Immature natural killer cell (primary cell): ENCODE measurements at places on chromosomes 1 and 21. TPM values are rescaled to one million over a fixed set of nuclear protein-coding genes. Genes with fewer than 3 reads are reported as not detected.

DNA sequence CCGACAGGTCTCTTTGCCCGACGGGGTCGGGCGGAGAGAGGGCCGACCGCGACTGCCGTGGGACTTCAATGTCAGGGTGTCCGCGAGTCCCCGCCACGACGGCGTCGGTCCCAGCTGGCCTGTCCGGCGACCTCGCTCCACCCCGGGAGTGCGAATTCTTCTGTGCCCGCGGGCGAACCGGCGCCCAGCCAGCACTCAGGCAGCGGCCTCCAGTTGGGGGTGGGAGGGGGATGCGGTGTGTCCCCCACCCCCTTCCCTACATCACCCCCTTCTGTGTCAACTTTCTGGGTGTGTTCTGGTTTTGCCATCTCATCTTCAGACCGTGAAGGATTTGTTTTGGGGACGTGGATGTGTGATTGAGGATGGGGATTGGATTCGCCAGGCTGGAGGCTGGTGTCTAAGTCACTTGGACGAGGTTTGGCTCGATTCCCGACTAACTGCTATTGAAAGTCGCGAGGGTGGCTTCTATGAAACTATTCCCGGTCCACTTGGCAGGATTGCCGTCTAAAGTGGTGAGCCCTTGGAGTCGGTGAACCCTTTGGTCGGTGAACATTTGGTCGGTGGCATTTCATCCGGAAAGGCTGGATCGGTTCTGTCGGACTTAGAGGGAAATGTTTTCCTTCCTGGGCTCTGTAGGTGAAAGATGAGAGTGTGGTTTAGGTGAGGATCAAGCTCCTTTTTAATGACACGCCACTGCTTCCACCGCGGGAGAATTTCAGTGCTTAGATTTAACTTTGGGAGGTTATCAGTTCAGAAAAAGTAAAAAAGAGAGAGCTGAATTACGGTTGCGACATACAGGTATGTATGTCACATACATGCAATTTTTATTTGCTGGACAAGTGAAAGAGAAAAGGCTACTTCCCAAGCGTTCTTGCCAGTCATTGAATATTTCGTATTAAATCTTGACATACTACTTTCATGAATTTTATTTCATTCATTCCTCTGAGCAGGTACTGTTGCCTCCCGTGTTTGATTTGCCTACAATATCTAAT lies 771 bp downstream of the ABCD3 start:
- H3K4me3 ChIP-seq, result peak overlapping the region; percentile 83
- DNase-seq, result no peak
- peaks cover 4% of the 10 kb centered on the region for H3K27me3 ChIP-seq

DNA sequence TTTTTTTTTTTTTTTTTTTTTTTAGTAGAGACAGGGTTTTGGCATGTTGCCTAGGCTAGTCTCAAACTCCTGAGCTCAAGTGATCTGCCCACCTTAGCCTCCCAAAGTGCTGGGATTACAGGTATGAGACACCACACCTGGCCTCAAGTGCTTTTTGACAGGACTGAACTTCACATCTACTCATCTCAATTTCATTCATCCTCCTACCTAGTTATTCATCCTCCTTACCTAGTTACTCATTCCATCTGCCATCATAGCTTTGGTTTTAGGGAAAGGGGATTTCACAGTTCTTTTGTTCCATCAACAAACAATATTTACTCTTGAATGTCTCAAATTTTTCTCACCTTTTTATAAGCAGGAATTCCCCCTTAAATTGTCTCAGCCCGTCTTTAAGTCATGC lies 38.6 kb upstream of the RALGPS2 start:
- H3K27me3 ChIP-seq, result no peaks in the 10 kb centered on the region
- no peaks in the 10 kb centered on the region for H3K4me1 ChIP-seq
- no peaks in the 10 kb centered on the region for H3K36me3 ChIP-seq
- no peak for DNase-seq

DNA sequence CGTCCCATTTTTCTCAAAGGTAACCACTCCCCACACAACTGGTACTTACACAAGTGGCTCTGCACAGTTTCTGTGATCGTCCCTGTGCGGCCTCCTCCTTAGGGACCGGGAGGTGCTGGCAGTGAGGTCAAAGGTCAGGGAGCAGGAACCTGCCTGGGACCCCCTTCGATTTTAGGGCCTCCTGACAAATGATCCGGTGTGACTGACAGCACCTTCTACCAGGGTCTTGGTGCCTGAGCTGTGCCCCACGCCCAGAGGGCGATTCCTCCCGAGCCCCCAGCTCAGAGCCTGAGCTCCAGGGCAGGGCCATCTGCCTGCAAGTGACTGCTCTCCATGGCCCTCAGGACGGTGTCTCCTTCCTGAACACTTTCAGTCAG lies 11.8 kb upstream of the TMEM240 start:
- no peak overlapping the region for H3K4me3 ChIP-seq
- no peaks in the 10 kb centered on the region for H3K4me1 ChIP-seq
- H3K36me3 ChIP-seq, result no peaks in the 10 kb centered on the region
- H3K27me3 ChIP-seq, result no peaks in the 10 kb centered on the region

GRCh38 chr1:234924450-234925355 lies 203.9 kb downstream of the TOMM20 start:
- peaks cover 13% of the 10 kb centered on the region for H3K27me3 ChIP-seq
- peak overlapping the region; percentile 72 for H3K4me3 ChIP-seq
- peaks cover 46% of the 10 kb centered on the region for H3K4me1 ChIP-seq

DNA sequence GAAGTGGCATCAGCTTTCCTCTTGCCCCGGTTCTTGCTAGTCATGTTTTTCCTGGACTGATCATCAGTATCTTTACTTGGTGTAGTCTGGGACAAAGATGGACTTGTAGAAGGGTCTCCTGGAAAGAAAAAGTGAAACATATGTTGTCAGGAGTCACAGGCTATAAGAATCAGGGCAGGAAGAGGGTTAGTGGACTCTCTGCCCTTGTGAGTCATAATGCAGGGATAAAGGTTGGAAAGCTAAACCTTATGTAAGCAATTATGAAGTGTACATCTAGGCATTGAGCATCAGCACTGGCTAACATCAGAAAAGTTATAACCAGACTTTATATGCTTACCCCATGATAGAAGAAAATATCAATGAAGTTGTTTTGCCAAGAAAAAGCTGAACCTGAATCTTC lies 51.2 kb downstream of the XKR8 start:
- no peak overlapping the region for H3K4me3 ChIP-seq
- peaks cover 25% of the 10 kb centered on the region for H3K36me3 ChIP-seq
- no peaks in the 10 kb centered on the region for H3K27me3 ChIP-seq
- no peak for DNase-seq
- no peaks in the 10 kb centered on the region for H3K4me1 ChIP-seq
- H3K27ac ChIP-seq, result no peak overlapping the region

DNA sequence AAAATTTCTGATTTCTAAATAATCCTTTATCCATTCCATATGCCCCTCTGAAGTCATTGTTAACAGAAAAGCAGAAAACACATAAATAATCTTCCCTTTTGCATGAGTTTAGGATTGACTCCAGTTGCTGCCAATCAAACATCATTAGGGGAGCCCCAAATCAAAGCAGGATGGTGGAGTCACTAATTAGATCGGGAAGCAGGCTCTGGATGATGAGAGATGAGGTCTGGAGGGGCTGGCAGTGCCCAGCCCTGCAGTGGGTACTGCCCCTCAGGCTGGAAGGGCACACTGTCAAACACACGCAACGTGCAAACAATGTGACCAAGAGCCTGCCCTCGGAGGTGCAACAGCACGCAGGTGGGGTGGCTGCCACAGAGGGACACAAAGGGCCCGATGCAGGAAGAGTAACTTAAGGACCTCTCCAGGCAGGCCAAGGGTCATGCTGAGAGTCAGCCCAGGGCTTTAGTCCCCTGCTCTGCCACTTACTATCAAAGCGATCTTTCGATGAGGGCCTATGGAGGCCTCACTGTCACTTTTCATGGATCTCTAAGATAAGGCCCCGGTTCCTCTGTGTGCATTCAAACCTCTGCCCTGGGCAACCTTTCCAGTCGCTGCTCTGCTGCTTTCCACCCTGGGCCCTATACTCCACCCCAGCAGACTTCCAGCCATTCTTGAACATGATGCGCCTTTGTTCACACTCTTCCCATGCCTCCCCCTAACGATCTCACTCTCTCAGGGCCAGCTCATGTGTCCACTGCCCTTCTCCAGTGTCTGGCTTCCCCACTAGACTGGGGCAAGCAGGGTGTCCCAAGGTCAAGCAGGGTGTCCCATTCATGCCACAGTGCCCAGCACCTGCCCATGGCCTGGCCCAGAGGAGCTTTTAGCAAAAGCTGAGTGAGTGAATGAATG lies 98.9 kb downstream of the DMRTB1 start:
- no peak overlapping the region for H3K4me3 ChIP-seq
- no peak overlapping the region for H3K27ac ChIP-seq
- H3K4me1 ChIP-seq, result peaks cover 26% of the 10 kb centered on the region
- H3K27me3 ChIP-seq, result peaks cover 11% of the 10 kb centered on the region
- H3K36me3 ChIP-seq, result no peaks in the 10 kb centered on the region

DNA sequence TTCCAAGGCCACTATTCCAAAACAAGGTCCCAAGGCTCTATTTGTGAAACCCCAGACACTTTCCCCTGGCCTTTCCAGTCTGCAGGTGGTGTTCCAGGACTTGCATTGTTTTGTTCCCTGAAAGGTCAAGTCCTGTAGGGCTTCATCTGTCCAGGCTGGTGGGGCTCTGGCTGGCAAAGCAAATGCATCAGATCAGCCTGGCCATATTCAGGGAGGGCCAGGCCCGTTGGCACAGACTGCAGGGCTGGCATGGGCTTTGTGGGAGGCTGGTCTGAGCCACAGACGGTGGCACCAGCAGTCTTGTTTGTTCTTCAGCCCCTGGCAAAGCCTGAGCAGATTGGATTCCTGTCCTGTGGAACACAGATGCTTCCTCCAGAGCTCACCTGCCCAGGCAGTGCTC lies 93.0 kb downstream of the SPATA46 start:
- peaks cover 3% of the 10 kb centered on the region for H3K27me3 ChIP-seq
- DNase-seq, result no peak
- H3K27ac ChIP-seq, result no peak overlapping the region
- no peaks in the 10 kb centered on the region for H3K4me1 ChIP-seq
- no peaks in the 10 kb centered on the region for H3K36me3 ChIP-seq

DNA sequence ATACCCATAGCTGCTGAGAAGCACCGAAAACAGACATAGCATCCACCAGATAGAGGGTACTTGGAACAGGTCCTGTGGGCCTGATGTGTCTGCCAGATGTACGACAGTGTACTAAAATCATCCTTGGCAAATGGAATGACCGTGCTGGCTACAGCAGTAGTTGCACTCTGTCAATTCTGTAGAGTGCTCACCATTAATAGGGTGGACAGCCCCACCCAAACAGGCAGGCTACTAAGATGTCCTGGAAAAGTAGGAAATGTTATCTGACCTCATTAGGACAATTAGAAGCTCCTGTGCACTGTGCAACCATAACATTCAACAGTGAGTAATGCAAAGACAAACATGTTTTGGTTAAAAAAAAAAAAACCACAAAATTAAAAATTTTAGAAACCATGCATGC lies 106.2 kb downstream of the PTPN14 start:
- H3K4me3 ChIP-seq, result no peak overlapping the region
- H3K27me3 ChIP-seq, result peaks cover 11% of the 10 kb centered on the region
- no peaks in the 10 kb centered on the region for H3K36me3 ChIP-seq

DNA sequence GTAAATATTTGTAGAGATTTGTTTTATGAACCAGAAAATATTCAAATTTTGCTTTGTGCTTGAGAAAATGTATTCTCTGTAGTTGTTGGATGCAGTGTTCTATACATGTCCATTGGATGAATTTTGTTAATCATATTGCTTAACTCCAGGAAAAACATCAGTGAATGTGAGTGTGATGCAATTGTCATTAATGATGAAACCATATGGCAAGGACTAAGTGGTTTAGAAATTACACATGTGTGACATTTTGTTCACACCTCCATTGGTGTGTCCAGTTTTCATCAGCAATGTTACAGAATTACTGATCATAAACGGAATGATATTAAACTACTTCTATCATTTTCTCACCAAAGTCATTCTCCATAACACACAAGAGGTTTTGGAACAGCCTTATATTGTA lies 151.8 kb upstream of the ST6GALNAC5 start:
- no peaks in the 10 kb centered on the region for H3K27me3 ChIP-seq
- H3K4me3 ChIP-seq, result no peak overlapping the region
- no peaks in the 10 kb centered on the region for H3K4me1 ChIP-seq
- H3K27ac ChIP-seq, result no peak overlapping the region
- H3K36me3 ChIP-seq, result no peaks in the 10 kb centered on the region

GRCh38 chr1:85681087-85681486 lies 27.1 kb downstream of the ZNHIT6 start:
- no peaks in the 10 kb centered on the region for H3K27me3 ChIP-seq
- H3K4me3 ChIP-seq, result no peak overlapping the region
- DNase-seq, result no peak
- no peak overlapping the region for H3K27ac ChIP-seq
- peaks cover 12% of the 10 kb centered on the region for H3K4me1 ChIP-seq

- peak overlapping the region; percentile 4 for H3K27ac ChIP-seq
- peaks cover 81% of the 10 kb centered on the region for H3K4me1 ChIP-seq
- no peak overlapping the region for H3K4me3 ChIP-seq
- DNase-seq, result no peak
- H3K36me3 ChIP-seq, result peaks cover 12% of the 10 kb centered on the region
- no peaks in the 10 kb centered on the region for H3K27me3 ChIP-seq
Measured at GRCh38 chr1:100360790-100361510, 8.6 kb downstream of the CDC14A start.

DNA sequence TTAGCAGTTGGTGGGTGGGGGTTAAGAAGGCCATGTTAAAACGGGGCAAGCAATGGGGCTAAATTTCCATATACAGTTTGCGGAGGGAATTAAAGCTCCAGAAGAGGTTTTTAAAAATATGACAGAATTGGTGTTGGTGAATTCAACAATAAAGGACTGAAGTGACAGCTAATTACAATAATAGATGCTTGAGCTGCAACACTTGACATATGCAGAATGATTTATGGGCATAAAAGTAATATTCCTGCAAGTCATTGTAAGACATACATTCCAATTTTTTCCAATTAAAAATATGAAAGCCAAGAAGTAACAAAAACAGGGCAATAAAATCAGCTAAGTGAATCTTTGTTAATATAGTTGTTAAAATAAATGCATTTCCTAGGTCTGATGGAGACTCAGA lies 202.2 kb upstream of the MAP1LC3C start:
- H3K27ac ChIP-seq, result no peak overlapping the region
- H3K4me3 ChIP-seq, result no peak overlapping the region
- H3K27me3 ChIP-seq, result peaks cover 2% of the 10 kb centered on the region
- DNase-seq, result no peak

GRCh38 chr1:93800856-93801255 lies 78.2 kb downstream of the DNTTIP2 start:
- H3K27ac ChIP-seq, result no peak overlapping the region
- peaks cover 2% of the 10 kb centered on the region for H3K27me3 ChIP-seq
- no peaks in the 10 kb centered on the region for H3K4me1 ChIP-seq
- H3K4me3 ChIP-seq, result no peak overlapping the region
- DNase-seq, result no peak

GJB3 gene
- polyA plus RNA-seq, result not detected

RGS13 gene
- 0.16 TPM for polyA plus RNA-seq

ENTREP3 gene
- 0.79 TPM for polyA plus RNA-seq

IL12RB2 gene
- polyA plus RNA-seq, result 68.1 TPM

ZNF593OS gene
- 0.45 TPM for polyA plus RNA-seq

REN gene
- not detected for polyA plus RNA-seq

FMOD gene
- polyA plus RNA-seq, result not detected

KRTAP24-1 gene
- not detected for polyA plus RNA-seq

SLC1A7 gene
- 2.1 TPM for polyA plus RNA-seq

CELSR2 gene
- polyA plus RNA-seq, result not detected
